SIG-M5 (cell line): ENCODE measurements at places on chromosomes 3 and 15.

- DNase-seq: no peak
These were observed 382.1 kb downstream of the TUSC7 start for GRCh38 chr3:117091676-117092075.

DNA sequence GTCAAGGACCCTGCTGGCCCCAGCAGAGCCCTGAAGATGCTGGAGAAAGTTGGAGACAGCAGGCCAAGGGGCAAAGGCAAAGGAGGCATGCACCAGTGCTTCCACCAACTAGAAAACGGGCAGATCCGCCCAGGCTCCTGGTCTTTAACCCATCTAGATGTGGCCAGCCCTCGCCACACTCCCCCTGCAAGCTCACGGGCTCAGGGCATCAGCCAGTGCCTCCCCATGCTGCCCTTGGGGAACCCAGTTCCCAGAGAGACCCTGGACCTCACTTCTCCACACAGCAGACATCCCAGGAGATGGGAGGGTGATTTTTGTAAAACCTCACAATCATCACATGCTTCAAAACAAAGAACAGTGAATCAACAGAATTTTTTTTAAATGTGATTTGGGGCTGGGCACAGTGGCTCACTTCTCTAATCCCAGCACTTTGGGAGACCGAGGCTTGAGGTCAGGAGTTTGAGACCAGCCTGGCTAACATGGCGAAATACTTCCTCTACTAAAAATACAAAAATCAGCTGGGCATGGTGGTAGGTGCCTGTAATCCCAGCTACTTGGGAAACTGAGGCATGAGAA lies 24.5 kb downstream of the CYFIP1 start:
- DNase-seq: no peak

- DNase-seq: no peak
These were observed 134.9 kb downstream of the MBNL1 start for GRCh38 chr3:152403632-152404066.

- no peak for DNase-seq
These were observed 10.6 kb upstream of the PCSK6 start for GRCh38 chr15:101499863-101500713.

- no peak for DNase-seq
These were observed 318.9 kb downstream of the BCHE start for GRCh38 chr3:165518346-165518745.

DNA sequence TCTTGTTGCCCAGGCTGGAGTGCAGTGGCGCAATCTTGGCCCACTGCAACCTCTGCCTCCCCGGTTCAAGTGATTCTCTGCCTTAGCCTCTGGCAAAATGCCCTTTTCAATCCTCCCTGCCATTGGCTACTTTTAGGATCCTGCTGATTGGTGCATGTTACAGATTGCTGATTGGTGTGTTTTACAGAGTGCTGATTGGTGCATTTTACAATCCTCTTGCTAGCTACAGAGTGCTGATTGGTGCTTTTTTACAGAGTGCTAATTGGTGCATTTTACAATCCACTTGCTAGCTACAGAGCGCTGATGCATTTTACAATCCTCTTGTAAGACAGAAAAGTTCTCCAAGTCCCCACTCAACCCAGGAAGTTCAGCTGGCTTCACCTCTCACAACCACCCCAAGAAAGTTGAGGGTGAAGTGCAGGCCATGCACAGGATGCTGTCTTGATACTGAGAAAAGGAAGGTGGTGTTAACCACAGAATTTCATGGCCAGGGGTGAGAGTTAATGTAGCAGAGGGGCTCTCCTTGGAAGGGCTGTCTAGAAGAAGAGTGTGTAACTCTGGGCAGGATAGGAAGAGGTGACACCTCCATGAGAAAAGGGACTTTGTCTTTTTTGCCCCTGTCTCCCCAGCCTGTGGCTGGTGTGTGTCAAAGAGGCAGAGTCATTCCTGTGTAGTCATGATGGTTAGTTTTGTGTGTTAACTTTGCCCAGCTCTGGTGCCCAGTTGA lies 145.9 kb downstream of the APBA2 start:
- no peak for DNase-seq

GRCh38 chr3:33100229-33100628 lies 3.3 kb upstream of the GLB1 start:
- no peak for DNase-seq

- no peak for DNase-seq
These were observed 995 bp downstream of the CHST14 start for GRCh38 chr15:40471808-40472150.

- DNase-seq: no peak
These were observed 451 bp downstream of the ONECUT1 start for GRCh38 chr15:52789601-52790168.

- no peak for DNase-seq
These were observed 194.7 kb upstream of the THRB start for GRCh38 chr3:24689353-24689752.
